ENCODE measurements at places on chromosomes 3 and 15.

GRCh38 chr15:44035781-44036699 lies 159.0 kb downstream of the FRMD5 start:
- no peak for DNase-seq

DNA sequence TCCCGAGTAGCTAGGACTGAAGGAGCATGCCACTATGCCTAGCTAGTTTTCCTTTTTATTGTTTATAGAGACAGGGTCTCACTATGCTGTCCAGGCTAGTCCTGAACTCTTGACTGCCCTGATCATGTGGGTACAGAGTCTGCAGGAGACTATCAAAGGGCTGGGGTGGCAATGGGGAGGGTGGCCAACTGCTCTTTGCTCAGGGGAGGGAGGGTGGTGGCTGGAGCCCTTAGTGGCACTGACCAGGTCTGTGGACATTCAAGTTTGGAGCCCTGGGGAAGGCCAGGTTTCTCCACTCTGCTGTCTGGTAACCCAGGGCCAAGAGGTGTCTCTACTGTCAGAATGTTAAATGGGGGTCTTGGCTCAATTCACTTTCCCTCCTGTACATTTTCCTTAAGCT lies 122.0 kb downstream of the SEC22A start:
- no peak for DNase-seq

GRCh38 chr3:170734735-170735065 lies 135.3 kb downstream of the RPL22L1 start:
- no peak for DNase-seq

DNA sequence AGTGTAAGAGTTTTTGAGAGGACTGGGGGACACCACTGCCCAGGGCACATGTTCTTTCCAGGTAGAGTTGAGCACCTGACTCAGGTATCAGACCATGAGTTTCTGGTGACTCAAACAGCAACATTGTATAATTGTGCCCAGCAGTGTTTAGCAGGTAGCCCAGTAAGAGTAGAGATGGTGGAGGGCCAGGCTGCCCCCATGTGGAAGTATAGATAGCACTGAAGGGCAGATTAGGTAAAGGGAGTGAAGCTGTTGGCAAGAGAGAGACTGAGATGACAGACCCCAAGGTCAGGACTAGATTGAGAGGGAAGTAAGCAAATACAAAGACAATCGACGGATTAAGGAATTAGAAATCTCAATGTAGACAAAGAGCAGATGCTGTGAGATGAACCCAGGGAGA lies 74.6 kb downstream of the TRIM42 start:
- no peak for DNase-seq

GRCh38 chr3:16055606-16056211 lies 118.8 kb upstream of the GALNT15 start:
- no peak for DNase-seq

GRCh38 chr3:151224268-151224866 lies 21.4 kb upstream of the GPR171 start:
- DNase-seq = no peak

DNA sequence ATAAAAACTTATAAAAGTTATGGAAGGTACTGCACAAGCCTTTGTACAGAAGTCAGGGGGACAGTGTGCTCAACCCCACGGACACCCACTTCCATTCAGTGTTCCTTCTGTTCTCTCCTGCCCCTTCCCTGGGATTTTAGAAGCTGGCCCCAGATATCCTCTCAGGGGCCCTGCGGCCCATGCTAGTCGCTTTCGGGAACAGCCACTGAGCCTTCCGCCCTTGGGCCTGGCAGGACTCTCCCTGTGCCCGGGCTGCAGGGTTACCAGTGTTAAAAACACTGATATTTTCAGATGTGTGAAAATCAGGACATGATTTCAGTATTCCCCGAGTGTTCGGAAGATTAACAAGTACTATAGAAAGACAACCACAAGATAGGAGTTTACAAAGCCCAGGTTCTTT lies 22.4 kb downstream of the FAN1 start:
- no peak for DNase-seq

DNA sequence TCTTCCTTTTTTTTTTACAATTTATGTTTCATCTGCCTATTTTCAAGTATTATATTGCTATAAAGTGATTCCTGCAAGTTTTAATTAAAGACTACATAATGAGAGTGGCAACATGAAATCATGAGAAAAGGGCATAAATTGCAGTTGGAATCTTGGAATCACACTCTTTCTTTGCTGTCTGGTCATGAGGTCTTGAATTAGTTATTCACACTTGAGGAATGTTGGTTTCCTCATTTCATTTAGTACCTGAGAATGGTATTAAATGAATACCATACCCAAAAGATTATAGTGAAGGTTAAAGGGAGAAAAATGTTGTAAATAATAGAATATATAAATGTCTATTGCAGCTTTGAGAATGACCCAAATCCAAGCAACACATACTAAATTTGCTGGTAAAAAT lies 25.8 kb upstream of the CNTN3 start:
- no peak for DNase-seq

DNA sequence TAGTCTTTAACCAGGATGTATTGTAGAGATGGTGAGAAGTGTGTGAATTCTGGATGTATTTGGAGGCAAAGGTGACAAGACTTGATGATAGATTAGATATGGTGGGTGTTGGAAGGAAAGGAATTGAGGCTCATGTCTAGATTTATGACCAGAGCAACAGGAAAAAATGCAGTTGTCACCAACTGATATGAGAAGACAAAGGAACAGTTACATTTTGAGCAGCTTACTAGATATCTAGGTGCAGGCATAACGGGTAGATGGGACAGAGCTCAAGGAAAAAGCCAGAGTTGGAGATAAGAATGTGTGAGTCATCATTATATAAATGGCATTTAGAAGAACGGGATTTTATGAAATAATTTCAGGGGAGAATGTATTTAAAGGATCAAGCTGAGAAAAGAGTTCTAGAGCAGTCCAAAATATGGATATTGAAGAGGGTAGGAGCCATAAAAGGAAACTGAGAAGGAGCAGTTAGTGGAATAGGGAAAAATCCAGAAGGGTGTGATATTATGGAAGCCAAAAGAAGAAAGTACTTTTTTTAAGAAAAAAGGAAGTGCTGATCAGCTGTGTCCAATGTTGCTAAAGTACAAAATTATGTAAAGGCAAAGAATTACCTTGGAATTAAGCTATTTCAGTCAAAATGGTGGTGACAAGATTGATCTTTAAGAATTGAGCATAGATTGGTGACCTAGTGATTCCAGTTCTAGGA lies 262.5 kb downstream of the CGGBP1 start:
- DNase-seq = no peak

GRCh38 chr15:37792351-37792750 lies 142.1 kb upstream of the TMCO5A start:
- no peak for DNase-seq

DNA sequence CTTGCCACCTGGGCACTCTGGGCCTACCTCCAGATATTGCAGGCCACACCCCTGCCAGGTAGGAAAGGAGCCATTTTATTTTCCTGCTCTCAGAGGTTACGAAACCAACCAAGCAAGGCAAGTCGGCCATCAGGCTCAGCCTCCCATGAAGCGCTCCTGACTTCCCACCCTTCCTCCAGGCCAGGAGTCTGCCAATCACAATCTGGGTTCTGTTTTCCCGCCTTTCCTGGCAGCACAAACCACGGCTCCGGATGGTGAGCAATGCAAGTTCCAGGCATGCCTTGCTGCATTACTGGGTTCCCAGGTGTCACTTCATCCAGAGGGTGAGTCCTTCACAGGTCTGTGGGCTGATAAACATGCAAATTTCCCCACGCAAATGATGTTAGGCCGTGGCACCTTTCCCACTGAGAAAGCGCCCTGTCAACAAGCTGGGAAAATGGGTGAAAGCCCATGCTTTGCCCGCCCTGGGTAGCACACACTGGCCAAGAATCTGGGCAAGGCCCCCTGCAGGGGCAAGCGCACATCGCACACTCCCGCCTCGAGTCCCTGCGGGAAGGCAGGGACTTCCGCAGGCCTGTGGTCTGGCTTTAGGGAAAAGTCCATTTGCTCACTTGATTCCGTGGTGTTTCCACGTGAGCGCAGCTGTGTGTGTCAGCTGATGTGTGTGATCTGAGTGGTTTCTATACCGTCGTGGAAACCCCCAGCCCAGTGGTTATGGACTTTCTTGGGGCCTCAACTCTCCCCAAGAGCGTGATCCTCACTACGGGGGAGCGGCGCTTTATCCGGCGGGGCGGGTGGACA lies 61.6 kb upstream of the RYK start:
- DNase-seq = no peak

- DNase-seq = no peak
Measured at GRCh38 chr3:126777366-126777765, 73.3 kb downstream of the CHCHD6 start.

DNA sequence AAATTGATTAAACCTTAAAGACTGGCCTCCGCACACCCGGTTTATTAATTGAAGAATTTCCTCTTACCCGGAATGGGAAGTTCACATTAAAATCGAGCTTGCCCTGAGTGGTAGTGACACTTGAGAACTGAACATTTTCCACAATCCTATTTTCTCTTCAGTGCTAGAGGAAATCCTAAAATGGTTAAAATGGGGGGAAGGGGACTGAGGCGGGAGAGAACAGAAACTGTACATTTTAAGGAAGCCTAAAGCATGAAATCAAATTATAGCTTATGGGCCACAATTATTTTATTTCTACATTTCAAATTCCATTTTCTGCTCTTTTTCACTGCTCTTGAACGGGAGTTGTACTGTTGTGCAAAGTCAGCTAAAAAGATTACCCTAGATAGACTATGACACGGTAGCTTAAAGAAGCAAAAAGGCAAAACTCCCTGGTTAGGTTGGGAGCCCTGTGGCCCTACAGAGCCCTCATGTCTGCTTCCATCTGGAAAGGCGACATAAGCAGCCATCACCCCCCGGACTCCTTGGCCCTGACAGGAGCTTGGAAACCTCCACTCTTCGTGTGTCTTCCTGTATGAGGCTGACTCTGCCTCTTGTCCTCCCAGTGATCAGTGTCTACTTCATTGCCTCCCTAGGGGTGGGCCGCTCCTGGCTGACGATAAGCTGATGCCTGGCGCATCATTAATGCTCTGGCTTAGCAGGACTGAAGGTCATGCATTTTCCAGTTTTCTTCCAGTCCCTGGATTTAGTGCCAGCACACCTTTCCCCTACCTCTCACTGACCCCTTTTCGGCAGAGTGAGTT lies 79.3 kb downstream of the EEFSEC start:
- DNase-seq = no peak

DNA sequence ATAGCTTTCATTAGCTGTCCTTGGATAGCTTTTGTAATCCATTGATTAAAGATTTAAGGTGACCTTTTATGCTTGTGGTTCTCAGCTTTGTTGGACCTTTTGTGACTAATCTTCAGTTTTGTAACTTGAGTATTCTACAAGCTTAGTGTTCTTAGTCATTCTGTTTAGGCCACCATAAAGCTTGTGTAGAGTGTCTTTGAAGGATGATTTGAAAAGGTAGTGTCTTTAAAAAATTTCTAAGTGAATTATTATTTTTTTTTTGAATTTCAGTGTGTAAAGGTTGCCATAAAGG lies 7.5 kb downstream of the MORF4L1 start:
- no peak for DNase-seq

- no peak for DNase-seq
Measured at GRCh38 chr3:183698318-183698751, 738 bp downstream of the YEATS2 start.

- DNase-seq = no peak
Measured at GRCh38 chr3:164332831-164333802, 745.2 kb downstream of the SI start.

- DNase-seq = no peak
Measured at GRCh38 chr15:94674296-94674695, 442.9 kb downstream of the MCTP2 start.

DNA sequence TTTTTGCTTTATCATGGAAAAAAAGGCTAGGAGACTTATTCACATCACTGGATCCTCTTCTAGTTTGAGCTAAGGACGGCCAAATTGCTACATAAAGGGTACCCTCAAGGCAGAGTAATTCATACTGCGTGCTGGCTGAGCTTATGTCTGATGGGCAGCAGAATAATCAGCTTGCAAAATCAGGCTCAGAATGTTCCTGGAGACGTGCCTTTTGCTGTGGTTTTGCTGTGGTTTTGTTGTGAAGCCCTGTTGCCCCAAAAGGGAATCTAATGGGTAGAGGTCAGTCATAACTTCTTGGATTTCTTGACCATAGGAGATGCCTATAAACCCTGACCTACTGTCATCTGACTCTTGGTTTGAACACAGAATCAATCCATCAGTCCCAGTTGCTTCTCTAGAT lies 189.9 kb downstream of the SOX2 start:
- DNase-seq = no peak

DNA sequence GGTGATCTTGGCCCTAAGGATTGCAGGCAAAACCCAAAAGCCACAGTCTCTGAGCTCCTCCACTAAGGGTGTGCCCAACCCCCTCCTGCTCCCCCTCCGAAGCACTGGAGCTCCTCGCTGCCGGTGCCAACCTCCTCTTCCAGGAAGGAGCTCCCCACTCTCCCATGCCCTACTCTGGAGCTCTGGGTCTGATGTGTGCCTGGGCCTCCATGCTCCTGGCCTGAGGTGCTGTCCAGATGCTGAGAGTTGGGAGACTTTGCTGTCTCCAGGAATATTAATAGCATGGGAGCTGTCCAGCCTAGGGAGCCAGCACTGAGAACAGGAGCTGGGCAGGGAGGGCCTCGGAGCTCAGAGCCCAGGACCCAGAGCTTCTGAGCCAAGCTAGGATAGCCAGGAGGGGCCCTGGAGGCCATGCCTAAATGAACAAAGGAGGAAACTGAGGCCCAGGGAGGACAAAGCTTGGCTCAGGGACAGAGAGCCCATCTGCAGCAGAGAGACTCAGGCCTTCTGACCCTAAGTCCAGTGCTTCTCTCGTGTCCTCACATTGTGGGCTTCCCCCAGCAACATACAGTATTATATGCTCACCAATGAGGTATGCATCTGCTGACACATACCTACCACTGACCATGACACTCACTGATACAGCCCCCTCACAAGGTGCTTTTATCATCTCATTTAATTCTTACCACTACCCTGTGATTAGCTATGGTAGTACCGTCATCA lies 36.9 kb upstream of the HERC1 start:
- DNase-seq = no peak
